ENCODE measurements at places on chromosomes 7 and 10. TPM values are rescaled to one million over a fixed set of nuclear protein-coding genes. Genes with fewer than 3 reads are reported as not detected.

DNA sequence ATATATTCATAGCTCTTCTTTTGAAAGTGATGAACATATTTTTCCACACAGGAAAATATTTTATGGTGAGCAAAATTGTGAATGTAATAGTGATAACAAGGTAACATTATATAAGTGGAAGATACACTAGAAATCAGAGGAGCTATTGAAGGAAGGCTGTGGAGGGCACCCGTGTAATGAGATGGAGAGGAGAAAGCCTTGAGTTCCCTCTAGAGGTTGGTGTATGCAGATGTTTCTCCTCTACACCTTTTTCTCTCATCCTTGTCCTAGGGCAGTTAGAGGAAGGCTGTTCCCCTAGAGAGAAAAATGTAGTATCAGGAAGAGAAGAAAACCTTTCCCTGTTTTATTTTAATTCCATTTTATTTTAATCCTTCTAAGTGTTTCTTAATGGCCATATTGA is 54.6 kb upstream of the NRG3 start:
- no peak for DNase-seq

DNA sequence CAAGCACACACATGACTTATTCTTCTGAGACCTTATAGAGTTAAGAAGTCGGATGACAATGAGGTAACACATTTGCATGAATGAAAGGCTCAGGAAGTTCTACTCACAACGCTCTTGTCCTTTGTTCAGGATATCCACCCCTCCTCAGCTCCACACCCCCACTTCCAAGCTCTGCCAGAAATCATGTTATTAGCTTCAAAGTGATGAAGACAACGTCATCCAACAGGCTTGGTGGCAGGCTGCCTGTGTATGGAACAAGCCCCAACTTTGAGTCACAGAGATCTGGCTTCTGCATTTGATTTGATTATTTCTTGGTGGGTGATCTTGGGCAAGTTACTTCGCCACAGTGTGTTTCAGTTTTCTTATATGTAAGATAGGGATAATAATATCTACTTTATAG is 12.4 kb upstream of the BMPER start:
- DNase-seq, result no peak

CDHR3 gene
- 2.3 TPM for total RNA-seq

ITPRID1 gene
- not detected for total RNA-seq

TMEM213 gene
- not detected for total RNA-seq

CALHM3 gene
- total RNA-seq, result not detected

DNA sequence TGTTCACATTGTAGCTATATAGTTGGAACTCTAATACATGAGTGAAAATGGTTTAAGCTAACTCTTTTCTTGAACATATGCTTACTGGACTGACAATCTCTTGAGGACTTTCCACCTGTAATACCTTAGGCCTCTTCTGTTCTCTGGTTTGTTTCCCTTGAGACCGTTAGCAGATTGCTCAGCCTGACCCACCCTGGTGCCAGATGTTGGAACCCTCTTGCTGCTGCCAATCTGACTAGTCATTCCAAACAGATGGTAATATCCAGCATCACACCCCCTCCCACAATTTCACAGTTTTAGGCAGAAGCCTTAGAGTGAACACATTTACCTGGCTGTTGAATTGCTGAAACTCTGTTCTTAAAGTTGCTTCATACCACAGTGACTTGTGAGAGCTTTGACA is 18.7 kb downstream of the CALD1 start:
- DNase-seq, result peak; percentile 47

DNA sequence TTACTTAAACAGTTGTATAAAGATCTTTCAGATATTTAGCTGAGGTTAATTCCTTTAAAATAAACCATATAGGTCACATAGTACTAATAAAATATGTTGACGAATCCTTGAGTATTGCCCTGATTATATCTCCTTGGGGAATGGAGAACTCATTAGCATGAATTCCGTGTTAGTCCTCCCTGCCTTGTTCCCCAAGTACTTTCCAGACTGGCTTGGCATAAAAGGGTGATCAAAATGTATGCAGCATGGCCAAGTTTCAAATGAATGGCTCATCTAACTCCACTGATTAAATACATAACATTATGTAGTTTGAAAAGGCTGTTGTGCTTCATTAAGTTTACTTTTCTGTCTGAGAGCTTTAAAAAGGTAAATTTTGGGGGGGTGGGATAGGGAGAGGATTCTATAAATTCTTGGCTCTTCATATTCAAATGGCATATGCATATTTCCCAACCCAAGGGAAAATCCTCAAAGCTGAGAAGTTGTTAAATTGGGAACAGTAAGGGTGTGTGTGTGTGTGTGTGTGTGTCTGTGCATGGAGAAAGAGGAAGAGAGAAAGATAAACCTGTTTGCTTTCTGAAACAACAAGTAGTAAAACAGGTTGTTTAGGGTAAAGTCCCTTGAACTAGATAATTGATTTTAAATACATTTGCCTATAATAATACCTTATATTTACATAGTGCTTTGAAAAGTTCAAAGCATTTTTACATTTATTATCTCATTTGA is 4.8 kb upstream of the ADD3 start:
- DNase-seq, result no peak

DNA sequence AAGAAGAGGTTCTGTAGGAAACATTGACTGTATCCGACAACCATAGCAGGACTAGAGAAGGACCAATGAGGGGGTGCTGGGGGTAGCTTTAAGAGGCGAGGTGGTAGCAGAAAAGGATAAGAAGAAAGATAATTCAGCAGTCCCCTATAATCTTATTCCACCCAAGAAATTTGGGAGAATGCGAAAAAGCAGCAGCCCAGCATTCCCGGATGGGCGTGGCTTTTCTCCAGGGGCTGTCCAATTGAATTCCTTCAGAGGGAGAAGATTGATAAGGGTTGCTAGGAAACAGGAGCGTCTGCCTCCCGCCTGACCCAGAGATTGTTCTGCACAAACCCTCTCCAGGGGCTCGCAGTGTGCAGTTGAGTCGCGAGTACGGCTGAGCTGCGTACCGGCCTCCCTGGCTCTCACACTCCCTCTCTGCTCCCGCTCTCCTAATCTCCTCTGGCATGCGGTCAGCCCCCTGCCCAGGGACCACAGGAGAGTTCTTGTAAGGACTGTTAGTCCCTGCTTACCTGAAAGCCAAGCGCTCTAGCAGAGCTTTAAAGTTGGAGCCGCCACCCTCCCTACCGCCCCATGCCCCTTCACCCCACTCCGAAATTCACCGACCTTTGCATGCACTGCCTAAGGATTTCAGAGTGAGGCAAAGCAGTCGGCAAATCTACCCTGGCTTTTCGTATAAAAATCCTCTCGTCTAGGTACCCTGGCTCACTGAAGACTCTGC is at the start of gene GRM3:
Gene GRM3, plus strand, starts transcription at position 349 of the 721 bp plus-strand sequence. CDS start 121,237 bp downstream, outside the sequence.
- DNase-seq, result no peak

DNA sequence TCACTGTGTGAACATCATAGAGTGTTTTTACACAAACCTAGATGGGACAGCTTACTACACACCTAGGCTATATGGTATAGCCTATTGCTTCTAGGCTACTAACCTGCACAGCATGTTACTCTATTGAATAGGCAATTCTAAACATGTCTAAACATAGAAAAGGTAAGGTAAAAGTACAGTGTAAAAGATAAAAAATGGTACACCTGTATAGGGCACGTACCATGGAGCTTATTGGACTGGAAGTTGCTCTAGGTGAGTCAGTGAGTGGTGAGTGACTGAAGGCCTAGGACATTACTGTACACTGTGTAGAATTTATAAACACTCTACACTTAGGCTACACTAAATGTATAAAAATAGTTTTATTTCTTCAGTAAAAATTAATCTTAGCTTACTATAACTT is 182.0 kb upstream of the THSD7A start:
- DNase-seq, result no peak

STEAP1 gene
- total RNA-seq, result 33.7 TPM

- no peak for DNase-seq
Measured at GRCh38 chr7:32381024-32381601, 109.1 kb downstream of the LSM5 start.

SPDYE9 gene
- not detected for total RNA-seq

DNA sequence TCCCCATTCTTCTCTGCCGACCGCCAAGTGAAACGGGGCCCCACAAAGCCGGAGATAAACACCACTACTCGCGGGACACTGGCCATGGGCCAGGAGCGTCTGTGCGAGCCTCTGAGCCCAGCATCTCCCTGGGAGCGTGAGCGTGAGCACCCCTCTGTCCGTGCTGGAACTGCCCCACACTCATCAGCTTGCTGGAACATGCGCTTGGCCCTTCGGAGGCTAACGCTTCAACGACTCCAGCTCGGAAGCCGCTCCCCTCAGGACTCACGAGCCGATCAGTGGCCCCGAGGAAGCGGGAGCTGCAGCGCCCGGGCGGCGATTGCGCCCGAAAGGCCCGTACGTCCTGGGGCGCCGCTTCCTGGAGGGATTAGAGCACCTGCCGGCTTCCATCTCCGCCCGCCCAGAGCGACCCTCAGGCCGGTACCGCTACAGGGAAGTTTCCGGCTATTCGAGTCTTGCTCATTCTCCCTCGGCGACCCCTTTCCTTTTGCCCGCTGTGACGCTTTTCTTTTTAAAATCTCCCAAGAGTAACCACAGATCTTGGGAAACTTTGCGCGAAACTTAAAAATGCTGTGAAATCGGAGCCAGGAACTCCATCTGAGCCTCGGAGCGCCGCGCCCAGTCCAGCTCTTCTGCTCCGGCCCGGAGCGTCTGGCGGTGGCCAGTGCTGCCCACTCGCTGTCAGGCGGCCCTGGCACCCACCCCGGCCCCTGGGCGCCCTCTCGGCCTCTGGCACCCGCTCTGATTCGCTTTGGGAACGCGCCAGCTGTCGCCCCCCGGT is 1.0 kb downstream of the TLL2 start:
- DNase-seq, result peak; percentile 18

GCC1 gene
- 23.4 TPM for total RNA-seq

ITGB8 gene
- 7.2 TPM for total RNA-seq

DNA sequence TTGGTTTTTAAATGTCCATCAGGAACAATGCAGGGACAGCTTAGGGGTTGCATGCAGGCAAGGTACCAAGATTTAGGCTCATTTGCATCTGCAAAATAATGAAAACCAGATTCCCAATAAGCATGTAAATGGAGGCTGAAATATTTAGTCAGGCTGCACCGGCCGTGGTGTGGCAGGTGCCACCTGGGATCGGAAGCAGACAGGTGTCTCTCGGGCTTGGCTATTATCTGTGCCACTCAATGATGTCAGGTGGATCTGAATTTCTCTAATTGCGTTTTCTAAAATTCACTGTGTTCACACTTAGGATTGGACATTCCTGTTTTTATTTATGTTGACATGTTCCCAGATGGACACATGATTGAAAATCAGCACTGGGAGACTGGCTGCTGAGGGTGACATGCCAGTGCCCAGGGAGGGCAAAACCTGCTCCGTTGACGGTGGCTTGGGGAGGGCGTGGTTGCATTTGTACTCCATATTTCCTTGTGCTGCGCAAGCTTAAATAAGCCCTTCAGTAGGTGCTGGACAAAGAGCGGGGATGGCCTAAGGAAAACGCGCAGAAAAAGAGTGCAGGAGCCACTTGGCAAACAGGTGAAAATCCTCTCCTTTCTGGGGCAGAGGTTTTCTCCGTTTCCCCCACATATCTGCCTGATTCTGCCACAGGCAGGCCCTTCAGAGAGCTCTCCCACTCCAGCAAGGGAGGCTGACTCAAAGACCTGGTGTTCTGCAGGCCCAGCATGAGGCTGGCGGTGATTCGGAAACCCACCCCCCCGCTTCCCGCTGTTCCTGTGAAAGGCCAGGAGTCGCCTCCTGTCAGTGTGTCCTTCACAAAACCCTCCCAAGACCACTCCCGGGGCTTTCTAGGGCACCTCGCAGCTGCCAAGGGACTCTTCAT is 142.5 kb downstream of the WDR37 start:
- DNase-seq, result no peak

DNA sequence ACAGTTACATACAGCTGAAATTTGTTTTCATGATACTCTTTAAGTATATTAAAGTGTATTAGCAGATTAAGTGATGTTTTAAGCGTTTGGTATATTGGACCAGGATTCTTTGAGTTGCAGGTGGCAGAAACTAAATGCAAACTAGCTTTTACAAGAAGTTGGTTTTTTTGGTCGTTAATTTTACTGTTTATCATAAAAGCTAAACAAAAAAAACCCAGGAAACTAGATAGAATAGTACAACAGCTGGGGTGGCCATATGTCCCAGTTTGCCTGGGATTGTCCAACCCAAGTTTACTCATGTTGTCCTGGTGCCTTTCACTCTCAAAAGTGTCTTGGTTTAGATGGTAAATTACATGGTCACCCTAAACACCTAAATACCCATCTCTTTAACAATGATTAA is 108.7 kb downstream of the PHTF2 start:
- no peak for DNase-seq

DNA sequence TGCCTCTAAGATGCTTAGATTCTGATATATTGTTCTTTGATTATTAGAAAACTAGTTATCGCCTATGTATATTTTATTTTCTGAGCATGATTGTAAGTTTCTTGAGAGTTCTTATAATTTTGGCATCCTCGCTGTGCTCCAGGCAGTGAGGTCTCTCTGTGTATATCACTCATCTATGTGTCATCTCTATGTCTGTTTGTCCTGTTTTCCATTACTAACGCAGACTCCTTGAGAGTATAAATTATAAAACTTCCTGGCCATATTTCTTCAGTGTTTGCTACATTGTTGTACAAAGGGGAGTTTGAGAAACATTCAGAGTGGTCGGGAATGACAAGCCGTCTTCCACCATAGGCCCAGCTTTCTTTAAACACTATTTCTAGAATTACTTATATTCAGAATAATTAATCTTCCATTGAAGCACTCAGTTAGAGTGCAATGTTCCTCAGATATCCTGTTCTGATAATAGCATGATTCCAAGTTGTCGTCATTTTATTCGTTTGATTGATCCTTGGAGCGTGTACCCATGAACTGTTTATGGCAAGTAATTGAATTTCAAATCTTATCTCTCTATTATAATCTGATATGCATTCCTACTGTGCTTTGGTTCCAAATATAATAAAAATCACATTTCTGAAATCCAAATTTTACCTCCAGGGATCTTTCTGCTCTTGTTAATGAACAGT is 206.6 kb downstream of the BAMBI start:
- no peak for DNase-seq

GRCh38 chr7:88337572-88337971 is 30.9 kb upstream of the STEAP4 start:
- peak; percentile 73 for DNase-seq

DNA sequence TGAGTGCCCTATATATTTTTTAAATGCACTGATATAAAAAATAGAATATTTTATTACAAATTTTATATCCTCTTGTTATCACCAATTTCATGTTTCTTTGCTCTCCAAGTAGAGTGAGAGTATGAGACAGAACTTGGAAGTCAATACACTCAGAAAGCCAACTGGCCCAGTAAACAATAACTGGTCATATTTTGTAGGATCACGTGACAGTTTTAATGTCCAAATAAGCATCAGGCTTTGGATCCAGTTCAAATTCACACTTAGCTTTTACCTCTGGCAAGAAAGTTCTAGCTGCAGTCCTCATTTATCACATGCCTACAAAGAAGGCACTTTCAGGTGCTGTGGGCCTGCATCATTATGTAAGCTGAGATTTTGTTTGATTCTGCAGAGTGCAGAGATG is 21.6 kb upstream of the TPK1 start:
- DNase-seq, result no peak
